CD4-positive, alpha-beta T cell treated with Interleukin-17A for 4 hours (primary cell): ENCODE measurements at places on chromosomes 2 and 18.

DNA sequence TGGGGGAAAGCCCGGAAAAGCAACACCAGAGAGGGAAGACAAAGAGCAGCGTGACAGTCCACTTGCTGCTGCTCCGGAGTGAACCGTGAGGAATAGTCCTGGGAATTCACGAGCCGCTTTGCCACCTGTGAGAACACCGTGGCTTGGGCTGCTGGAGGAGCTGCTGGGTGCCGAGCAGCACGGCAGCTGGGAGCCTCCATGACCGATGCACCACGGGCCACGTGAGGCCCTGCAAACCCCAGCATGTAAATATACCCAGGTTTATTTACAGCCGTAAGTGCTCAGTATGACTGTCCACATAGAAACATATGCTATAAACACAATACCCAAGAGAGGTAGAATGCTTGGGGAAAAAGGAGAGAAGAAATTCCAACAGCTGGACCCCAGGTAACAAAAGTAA is 65.1 kb downstream of the SMIM21 start:
- no peak for DNase-seq

DNA sequence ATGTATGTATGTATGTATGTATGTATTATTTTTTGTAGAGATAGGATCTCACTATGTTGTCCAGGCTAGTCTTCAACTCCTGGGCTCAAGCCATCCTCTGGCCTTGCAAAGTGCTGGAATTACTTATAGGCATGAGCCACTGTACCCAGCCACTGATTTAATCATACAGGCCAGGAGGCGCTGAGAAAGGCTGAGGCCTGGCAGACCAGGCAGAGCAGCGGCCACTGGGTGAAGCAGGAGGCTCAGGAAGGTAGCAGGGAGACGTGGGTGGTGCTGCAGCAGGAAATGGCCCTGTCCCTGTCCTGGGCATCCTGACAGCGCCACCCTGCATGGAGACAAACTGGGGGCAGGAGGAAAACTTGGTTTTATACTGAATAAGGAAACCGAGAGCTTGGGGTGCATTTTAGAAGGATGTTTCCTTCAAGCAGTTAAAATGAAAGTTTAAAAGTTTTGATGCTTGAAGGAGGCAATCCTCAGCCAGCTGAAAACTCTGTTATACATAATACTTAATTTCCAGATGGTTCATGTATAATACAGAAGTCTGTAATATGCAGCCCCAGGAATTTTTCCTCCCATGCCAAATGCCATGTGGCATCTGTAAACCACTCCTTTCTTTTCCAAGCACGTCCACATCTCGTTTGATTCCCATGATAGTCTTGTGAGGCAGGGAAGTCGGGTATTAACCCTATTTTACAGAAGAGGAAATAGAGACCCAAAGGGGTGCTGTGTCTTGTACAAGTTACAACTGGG is 182.4 kb downstream of the CELF4 start:
- DNase-seq: no peak

GRCh38 chr18:43161528-43161927 is 46.0 kb upstream of the RIT2 start:
- no peak for DNase-seq

GRCh38 chr2:54122171-54122935 is 6.9 kb downstream of the ACYP2 start:
- DNase-seq: no peak
